HEK293T (cell line): ENCODE measurements at places on chromosomes 1 and 21.

- no peak for DNase-seq
Observed at GRCh38 chr1:22320587-22321344, 130.9 kb upstream of the ZBTB40 start.

- DNase-seq: no peak
Observed at GRCh38 chr1:41108696-41109275, 87.3 kb upstream of the SLFNL1 start.

DNA sequence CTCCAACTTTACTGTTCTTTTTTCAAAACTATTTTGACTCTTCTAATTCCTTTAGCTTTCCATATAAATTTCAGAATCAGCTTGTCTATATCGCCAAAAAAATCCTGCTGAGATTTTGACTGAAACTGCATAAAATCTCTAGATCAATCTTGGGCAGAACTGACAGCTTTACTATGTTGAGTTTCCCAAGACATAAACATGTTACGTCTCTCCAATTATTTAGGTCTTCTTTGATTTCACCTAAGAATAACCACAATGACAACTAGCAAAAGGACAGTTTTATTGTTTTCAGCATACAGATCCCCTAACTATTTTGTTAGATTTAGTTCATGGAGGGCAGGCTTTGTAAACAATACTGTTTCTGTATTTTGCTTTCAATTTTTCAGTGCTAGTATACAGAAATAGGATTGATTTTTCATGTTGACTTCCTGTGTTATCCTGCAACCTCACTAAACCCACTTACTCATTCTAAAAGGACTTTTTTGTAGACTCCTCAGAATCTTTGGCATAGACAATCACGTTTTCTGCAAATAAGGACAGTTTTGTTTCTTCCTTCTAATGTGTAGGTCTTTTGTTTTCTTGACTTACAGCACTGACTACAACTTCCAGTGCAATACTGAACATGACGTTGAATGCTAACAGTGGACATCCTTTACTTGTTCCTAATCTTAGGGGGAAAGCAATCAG is 63.4 kb downstream of the NPHP4 start:
- DNase-seq: no peak

DNA sequence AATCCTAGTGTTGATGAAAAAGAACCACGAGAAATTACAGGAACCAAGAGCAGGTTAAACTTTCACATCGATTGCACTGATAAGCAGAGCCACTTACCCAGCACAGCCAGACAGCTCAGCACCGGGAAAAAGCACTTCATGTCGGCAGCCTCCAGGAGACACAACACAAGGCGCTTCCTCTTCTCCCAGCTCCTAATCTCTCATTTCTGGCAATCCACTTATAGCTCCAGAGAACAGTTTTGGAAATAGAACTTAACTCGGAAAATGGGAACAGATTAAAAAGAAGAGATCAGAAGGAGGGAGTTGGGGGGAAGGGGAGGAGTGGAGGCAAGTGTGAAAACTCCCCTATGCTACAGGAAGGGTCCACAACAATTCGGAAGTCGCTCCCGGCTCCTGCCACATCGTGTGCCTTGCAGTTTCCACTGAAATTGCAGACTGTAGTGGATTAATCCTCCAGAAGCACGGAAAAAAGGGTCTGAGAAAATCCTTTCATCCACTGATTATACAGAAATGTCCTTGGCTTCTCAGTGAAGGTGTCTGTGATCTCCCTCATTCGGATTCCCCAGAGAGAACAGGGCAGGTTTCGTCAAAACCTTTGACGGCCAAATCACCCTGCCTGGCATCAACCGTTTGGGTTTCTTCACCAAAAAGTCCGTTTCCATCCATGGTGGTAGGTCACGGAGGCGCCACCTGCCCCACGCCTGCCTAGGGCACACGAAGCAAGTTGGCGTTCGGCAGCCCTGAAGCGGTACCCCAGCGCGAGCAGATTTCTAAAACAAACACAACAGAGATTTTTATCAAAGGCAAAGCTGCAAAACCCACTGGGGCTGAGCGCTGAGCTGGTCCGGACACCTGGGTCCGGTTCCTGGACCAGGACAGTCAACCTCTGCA is 1.1 kb downstream of the IGSF3 start:
- DNase-seq: no peak

DNA sequence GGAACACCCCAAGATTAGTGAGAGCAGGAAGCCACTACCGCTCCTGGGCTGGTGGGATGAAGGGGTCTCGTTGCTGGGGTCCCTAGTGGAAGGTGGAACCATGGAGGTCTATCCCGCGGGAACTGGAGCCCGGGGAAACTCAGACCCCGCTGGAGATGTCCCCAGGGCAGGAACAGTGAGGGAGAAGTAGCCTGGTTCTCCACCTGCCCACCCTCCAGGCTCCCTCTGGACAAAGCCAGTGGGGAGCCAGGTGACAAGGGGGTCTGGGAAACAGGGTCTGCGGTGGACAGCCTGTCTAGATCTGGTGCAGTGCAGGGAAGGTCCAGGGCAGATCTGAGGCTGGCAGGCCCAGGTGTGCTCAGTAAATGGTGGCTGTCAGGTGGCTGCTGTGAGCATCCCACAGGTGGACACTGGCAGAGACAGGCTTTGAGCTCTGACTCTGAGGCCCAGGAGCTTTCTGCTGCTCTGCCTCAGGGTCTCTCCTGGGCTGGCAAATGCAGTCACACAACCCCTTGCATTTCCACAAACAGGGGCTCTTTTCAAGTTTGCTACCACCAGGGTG is 88.0 kb upstream of the TLR5 start:
- no peak for DNase-seq
